ENCODE measurements at places on chromosomes 1 and 21.

DNA sequence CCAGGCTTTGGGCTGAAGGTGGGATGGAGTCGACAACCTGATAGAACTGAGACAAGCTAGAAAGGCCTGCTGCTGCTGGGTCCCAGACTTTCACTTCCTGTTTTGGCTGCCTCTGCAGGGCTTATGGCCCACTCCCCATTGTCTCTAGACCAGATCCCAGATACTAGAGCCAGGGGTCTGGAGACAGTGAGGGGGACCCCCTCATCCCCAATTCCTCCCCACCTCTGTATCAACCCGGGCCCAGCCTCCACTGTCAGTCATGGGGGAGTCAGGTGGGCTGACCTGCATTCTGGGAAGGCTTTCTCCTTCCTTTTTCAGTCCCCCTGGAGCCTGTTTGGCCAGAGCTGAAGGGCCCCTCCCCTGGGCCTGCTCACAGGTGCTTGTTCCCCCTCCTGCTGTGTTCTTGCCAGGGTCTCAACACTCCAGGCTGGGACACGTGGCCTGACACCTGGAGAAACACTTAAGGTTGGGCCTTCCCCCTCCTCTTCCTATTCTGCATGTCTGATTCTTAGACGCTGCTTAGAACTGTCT, 18.0 kb upstream of the ETV3L start:
- DNase-seq, result no peak

DNA sequence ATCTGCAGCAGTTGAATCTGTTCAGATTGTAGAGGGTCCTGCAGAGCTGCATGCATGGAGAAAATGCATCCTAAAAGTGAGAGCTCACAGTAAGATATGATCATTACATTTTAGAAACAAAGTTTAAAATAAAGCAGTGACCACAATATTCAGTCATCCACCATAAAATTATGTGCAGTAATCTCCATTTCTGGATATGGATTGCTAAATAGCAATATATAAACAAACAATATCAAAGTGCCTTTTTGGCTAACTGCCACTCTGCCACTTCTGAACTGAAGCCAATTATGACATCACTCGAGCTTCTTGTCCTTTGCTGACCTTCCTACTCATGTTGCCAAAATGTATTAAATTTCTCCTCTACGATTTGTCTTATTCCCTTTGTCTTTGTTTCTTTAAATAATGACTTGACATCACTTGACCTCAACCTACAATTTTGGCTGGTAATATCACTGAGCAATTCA, 262.0 kb upstream of the CXADR start:
- DNase-seq, result no peak

DNA sequence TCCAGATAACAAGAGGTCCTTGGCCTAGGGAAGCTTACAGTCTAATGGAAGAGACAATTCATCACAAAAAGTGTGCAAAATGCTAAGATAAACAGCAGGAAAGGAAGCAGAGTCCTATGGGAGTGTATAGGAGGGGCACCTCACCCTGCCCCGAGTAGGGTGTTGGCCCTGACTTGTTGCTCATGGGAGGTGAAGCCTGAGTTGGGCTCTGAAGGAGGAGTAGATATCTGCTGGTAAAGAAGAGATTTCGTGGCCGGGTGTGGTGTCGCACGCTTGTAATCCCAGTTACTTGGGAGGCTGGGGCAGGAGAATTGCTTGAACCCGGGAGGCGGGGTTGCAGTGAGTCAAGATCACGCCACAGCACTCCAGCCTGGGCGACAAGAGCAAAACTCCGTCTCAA, 18.6 kb upstream of the GPR37L1 start:
- DNase-seq, result no peak

GRCh38 chr1:9253004-9253403, 18.4 kb downstream of the H6PD start:
- DNase-seq, result no peak

DNA sequence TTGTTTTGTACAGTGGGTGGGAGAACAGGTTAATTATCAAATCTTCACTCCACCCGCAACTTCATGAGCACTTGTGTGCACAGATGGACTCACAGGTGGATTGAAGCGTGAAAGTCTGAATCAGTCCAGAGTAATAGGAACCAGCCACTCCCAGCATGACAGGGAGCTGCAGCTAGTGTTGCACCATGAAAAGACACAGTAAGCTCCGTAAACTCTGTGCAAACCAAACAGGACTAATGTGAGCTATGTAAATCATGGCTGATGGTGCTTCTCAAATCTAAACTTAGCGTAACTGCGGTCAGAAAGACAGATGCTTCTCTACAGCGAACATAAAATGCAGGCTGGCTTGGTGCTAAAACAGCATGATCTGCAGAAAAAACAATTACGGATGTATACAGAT, 114.4 kb downstream of the CENPF start:
- no peak for DNase-seq

DNA sequence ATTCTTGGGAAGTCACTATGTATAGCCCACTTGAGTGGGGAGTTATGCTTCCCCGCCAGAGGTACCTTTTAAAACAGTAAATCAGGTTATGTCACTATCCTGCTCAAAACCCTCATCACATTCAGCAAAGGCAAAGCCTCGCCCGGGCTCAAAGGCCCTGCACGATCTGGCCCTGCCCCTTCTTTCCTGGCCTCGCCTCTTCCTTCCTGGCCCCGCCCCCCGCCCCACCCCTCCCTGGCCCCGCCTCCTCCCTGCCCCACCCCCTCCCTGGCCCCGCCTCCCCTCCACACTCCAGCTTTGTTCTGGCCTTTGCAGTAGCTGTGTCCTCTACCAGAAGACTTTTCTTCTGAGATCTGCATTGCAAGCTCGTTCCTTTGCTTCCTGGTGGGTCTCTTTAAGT, 6.6 kb downstream of the LDLRAD2 start:
- peak; percentile 32 for DNase-seq

DNA sequence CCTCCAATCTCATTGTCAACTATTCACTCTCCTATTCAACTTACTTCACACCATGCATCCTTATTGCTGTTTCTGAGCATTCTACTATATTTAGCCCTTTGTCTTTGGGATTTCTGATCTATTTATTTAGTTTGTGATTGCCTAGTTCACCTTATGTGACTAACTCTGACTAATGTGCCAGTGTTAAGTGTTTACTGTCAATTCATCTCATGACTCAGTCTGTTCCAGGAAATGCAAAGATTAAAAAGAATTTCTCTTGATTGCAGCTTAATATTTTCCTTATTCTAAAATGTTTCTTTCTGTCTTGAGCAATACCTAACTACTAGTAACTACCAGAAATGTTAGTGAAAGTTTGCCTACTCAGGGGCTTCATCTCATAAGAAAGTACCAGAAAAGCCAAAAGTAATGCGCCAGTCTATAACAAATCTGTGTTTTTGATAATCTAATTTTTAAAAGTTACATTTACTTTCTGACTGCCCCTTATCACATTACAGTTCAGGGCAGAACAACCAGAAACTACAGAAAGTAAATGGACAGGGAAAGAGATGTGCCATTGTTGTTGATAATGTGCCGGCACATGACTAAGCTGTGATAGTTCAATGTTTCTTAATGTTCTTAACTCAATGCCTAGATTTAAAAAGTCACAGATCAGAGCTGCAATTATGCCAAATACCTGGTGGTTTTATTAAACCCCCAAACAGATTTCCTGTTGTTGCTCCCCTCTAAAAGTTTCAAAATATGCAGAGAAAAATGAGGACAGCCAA, 556.5 kb downstream of the PTBP2 start:
- DNase-seq, result no peak

DNA sequence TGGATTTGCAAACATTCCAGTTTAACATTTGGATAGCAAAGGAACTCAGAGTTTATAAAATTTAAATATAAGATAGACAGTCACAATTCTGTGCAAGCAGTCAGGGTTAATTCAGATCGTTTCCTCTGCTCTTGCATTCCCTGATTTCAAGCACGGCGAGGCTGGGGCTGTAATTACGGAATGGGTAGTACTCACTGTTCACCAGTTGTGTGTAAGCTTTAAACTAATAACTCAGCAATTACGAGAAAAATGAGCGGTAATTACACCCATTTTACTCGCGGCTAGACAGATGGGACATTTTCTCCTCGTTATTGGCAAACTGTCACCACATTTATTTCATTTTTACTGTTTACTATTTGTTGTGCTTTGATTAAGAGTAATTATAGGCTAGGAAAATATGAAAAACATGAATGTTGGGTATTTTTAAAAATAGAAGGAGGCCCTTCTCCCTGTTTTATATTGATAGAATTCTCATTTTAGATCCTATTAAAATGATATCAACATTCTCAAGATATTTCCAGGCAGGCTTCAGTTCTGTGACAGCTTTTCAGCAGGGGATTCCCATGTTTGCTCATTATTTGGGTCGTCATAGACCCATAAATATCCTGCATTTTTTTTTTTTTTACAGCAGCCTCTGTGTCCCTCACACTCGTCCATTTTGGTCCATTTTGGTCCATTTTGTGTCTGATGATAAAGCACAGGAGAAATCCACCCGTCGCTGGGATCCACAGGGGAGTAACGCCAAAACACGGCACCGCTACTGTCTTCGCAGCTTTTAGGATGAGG, 208.3 kb downstream of the DSCAM start:
- DNase-seq, result no peak

GRCh38 chr1:88812366-88812765, 79.0 kb downstream of the GTF2B start:
- DNase-seq, result no peak

- DNase-seq, result no peak
Measured at GRCh38 chr1:7482772-7483495, 288.2 kb upstream of the VAMP3 start.

DNA sequence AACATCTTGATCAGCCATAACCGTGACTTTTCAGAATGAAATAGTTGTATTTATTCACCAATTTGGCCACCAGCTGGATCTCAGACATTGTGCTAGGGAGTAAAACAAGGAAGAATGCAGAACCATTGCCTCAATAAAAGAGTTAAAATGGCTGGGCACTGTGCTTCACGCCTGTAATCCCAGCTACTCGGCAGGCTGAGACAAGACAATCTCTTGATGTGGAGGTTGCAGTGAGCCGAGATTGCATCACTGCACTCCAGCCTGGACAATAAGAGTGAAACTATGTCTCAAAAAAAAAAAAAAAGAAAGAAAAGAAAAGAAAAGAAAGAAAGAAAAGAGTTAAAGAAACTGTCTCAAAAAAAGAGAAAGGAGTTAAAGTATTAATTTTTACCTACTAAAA, 199.5 kb downstream of the TPR start:
- DNase-seq, result no peak

GRCh38 chr1:51928896-51929295, 50.4 kb upstream of the NRDC start:
- no peak for DNase-seq

DNA sequence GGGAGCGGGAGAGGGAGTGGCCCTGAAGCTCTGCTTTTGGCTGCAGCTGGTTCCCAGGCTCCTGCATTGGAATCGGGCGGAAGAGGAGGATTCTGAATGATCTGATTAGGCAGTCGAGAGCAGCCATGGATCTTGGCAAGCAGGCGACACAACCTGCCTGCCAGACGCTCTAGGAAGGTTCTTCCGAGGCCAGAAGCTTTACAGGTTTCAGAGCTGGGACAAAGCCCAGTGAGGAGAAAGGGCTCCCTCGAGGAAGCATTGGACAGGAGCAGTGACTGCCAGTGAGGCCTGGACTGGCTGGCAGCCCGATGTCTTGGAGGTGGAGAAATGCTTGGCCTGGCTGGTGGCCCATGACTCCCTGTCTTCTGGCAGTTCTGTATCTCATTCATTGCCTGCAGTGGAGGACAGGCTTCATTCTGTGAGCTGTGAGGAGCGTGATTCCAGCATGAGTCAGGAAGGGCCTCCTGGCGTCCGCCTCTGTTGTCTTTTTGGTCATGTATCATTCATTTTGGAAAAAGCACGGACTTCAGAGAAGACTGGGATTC, 132.7 kb upstream of the IPO9 start:
- no peak for DNase-seq

DNA sequence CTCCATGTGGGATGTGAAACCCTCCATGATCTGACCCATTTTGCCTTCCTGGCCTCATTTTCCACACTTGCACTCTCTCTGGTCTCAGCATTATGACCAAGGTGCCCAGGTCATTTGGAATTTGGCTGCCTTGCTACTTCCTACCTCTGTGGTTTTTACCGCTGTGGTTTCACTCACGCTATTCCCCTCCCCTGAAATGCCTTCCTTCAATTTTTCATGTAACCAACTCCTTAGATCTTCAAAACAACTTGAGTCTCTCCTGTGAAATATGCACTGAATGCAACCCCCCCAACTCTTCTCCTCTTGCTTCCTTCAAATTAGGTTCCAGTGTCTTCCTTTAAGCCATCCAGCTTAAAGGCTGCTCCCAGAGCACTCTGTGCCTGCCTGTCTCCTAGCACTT, 50.1 kb downstream of the PHC2 start:
- no peak for DNase-seq

DNA sequence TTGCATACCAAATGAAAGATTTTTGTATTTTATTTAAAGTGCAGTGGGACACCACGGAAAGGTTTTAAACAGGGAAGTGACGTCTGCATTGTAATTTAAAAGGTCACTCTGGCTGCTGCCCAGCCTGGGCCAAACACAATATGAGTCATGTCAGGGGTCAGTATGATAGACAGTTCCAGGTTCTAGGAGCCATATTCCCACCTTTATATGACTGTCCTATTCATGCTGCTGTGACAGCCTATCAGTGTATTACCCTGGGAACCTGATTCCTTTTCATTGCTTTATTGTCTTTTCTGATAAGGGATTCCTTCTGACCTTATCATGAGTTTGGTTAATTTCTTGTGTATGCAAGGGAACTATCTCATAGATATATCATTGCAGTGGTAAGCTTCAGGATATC, 5.3 kb downstream of the VANGL1 start:
- no peak for DNase-seq

DNA sequence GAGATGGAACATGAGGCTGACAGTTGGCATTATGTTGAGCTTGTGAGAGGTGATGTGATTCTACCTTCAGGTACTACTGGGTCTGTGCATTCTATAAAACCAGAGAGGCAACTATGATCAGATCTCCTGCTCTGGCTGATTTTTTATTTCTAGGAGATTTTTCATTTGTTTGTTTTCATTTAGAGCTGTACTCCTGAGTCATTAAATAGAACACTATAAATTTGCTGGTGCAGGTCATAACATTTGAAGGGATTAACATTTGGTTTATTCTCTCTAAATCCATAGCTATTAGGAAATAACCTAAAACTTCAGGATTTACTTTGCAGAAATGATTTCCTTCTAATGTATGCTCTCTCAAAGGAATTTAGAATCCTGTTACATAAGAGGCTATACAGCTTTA, 42.9 kb downstream of the MAGI3 start:
- no peak for DNase-seq

- peak; percentile 20 for DNase-seq
Measured at GRCh38 chr1:168833801-168834224, 104.8 kb upstream of the DPT start.

GRCh38 chr1:203480084-203480483, 4.5 kb downstream of the PRELP start:
- DNase-seq, result no peak

DNA sequence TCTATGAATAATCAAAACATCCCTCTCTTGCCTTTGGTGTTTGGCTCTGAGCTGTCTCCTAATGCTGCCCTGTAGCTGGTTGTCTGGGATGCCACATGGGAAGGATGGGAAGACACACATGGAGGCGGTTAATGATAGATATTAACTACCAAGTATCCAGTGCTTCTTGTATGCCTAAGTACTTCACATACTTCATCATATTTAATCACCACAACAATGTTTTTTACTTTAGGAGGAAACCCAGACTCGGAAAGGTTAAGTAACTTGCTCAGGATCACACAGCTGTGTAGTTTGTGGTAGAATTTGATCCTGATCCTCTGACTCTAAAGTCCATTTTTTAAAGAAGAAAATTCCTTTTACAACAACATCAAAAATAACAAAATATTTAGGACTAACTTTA, 88.0 kb downstream of the HHAT start:
- no peak for DNase-seq

- DNase-seq, result no peak
Measured at GRCh38 chr21:26570203-26570602, 2.9 kb downstream of the CYYR1 start.

Measured in CD4-positive, alpha-beta T cell treated with Interleukin-10 for 1 hour (primary cell).